WERI-Rb-1 (cell line): ENCODE measurements at places on chromosomes 16 and 17.

GRCh38 chr16:15770107-15770506 lies 86.7 kb downstream of the MYH11 start:
- no peak for DNase-seq

DNA sequence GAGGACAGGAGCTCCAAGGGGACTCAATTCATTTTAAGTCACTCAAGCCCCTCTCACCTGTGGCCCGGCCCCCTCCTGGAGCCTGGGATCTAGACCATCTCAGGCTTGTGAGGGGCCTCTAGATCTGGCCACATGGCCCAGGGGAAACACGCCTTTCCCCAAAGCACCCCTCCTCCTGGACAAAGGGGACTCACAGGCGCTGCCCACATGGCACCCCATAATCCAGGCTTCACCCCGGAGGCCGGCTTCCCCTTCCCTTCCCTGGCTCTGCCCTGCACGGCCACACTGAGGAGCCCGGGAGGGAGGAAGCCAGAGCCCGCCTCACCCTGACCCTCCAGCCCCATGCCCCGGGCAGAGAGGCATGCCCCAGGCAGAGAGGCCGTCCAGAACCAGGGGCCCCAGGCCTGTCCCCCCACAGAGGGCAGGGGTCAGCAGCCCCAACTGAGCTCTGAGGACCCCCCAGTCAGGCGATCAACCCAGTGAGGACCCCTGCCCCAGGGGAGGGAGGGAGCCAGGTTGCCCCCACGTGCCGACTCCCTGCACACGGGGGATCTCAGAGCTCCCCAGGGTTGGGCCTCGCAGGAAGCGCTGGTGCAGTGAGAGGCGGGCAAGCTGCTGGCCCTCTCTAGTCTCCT lies 10.9 kb downstream of the HS3ST6 start:
- no peak for DNase-seq

DNA sequence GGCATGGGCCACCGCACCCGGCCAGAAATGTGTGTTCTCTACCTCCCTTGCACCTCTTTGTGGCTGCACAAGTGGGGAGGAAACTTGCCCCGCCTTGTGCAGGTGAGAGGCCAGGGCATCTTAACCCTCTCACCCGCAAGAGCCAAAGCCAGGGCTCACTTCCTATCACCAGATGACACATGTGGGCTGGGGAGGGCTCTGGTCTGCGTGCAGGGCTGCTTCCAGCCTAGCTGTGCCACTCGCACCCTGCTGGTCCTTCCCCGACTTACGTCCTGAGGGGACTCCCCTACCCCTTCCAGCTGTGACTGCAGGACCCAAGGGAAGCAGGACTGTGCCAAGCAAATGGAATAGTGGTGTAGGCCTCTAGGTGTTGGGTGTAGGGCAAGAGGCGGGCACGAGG lies 6.9 kb downstream of the MIEF2 start:
- no peak for DNase-seq

GRCh38 chr16:74447578-74447977 lies 26.3 kb upstream of the CLEC18B start:
- no peak for DNase-seq

GRCh38 chr17:68878226-68878885 lies 76.8 kb downstream of the ABCA8 start:
- DNase-seq: peak; percentile 69

DNA sequence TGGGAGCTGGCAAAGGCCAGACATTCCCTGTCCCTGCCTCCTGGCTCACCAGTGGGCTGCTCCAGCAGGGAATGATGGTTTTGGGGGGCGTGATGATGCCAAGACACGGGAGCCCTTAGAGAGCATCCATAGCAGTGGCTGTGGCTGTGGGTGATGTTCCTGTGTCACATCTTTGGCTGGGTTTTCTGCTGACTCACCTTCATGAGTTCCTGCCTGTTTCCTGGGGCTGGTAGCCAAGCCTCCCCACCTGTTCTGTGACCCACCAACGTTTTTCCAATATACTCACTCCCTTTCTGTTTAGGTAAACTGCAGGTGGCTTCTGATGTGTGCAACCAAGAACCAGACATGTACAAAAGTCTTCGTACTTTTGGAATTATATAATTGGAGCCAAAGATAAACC lies 16.5 kb upstream of the NF1 start:
- DNase-seq: no peak

DNA sequence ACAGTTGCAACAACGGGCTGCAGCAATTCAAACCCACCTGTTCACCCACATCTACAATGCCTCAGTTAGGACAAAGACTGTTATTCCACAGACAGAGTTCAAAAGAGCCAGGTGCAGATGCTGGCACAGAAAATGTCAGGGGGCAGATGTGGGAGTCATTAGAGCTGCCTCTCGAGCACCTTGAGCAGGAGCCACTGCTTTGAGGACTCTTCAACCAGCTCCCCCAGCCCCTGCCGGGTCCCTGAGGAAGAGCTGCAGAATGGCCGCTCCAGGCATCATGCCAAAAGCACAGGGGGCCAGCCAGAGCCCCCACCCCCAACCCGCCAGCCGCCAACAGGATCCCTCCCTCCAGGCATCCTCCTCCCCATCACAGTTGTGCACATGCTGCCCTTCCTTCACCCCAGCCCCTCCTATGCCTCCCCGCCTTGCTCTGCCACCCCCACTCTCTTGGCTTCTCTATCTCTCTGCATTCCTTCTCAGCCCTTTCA lies 20.8 kb downstream of the C17orf67 start:
- no peak for DNase-seq

- no peak for DNase-seq
Observed at GRCh38 chr17:16988749-16989229, 16.9 kb upstream of the TNFRSF13B start.

DNA sequence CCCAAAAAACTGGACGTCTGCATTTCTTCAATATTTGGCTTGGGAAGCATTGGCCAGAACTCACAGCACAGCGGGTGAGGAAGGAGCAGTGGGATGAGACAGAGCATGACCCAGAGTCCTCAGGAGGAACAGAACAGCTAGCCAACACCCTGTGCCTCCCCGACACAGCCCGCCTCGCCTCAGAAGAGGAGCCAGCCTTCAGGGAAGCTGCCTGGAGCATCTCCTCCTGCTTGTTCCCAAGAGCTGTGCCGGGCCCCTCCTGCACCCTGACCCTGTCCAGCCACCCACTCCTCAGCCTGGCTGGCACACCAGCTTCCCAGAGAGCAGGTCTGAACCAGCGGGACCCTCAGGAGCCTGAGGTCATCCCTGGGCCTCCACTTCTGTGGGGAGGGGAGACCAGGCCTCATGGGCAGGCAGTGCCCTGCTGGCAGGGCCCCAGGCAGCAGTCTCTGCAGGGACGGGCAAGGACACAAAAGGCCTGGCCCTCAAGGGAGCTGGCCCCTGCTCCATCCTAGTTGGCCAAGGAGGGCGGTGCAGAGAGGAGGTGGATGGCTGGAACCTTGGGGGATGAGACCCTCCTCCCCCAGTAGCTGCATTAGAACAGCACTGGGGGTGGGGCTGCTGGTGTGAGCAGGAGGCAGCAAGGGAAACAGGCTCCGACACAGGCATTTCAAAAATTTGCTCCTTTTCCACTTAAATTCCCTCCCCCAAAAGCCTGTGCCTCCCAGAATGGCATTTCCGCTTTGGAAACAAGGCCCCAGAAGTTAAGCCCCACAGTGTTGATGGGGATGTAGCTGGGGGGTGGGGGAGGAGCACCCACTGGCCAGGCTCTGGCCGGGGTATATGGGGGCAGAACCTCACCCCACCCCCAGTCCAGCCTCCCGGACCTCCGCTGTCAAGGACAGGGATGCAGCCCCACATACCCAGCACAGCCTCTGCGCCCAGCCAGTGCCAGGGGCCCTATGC lies 1.8 kb upstream of the BCAR1 start:
- no peak for DNase-seq

- DNase-seq: no peak
Observed at GRCh38 chr17:17104494-17104893, 62.2 kb downstream of the MPRIP start.

DNA sequence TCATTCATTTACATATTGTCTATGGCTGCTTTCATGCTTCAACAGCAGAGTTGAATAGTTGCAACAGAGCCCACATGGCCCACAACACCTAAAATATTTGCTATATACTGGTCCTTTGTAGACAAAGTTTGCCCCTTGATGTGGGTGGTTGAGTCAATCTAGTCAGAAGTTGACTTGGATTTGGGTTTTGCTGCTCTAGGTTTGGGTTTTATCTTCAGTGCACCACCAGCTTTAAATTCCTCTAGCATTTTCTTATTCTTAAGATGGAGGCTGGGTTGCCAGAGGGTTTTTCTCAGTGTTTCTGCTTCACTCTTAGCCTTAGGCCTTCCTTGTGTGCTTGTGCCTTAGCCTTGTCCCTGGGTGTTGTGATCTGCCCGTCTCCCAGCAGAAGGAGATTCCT lies 51.0 kb downstream of the CCDC182 start:
- DNase-seq: peak; percentile 59

DNA sequence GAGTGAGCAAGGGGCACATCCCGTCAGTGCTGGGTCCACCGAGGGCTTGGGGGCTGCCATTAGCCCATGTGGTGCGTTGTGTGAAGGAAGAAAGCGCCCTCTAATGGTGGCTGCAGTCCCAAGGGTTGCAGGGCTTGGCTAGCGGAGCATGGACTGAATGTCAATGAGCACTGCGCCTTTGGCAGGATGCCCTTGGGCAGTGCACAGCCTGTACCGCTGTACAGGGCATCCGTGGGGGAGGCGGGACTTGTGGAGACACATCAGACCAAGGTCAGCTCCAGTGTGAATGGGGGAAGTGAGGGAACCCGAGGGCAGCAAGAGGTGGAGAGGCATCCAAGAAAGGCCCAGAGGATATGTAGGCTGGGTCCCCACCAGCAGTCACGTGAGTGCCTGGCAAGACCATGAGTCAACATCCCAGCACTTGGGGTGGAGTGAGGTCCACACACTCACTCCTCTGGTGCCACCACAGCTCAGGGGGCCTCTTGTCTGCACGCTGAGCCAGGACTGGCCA lies 75.5 kb upstream of the MED9 start:
- peak; percentile 41 for DNase-seq

GRCh38 chr16:29148867-29149272 lies 164.0 kb downstream of the LAT start:
- no peak for DNase-seq

- DNase-seq: no peak
Observed at GRCh38 chr16:11841026-11841425, 10.3 kb downstream of the RSL1D1 start.

DNA sequence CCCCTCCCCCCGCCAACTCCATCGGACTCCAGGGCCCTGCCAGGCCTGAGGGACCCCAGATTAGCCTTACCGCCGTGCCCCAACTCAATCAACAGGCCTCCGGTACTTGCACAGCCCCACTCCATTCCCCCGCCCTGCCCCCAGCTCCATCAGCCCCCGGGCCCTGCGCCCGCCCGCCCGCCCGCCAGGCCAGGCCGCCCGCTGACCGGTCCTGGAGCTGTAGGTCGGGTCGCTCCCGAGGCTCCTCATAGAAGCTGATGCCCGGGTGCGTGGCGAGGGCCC lies 308 bp downstream of the GTF3C1 start:
- DNase-seq: peak; percentile 20

DNA sequence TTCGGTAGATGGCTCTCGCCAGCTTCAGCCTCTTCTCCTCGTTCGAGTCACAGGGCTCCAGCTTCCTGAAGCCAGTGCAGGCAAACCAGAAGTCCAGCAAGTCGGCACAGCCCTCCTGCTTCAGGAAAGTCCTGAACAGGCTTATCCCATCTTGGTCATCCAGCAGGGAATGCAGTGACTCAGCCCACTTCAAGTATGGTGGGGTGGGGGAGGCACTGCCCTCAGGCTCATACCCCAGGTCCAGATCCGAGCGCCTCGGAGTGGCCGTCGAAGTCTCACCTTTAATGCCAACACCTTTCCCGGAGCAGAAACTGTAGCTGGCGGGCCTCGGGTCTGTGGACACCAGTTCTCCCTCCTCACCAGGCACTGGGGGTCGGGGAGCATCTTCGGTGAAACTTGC lies 5.9 kb downstream of the AXIN1 start:
- DNase-seq: no peak

DNA sequence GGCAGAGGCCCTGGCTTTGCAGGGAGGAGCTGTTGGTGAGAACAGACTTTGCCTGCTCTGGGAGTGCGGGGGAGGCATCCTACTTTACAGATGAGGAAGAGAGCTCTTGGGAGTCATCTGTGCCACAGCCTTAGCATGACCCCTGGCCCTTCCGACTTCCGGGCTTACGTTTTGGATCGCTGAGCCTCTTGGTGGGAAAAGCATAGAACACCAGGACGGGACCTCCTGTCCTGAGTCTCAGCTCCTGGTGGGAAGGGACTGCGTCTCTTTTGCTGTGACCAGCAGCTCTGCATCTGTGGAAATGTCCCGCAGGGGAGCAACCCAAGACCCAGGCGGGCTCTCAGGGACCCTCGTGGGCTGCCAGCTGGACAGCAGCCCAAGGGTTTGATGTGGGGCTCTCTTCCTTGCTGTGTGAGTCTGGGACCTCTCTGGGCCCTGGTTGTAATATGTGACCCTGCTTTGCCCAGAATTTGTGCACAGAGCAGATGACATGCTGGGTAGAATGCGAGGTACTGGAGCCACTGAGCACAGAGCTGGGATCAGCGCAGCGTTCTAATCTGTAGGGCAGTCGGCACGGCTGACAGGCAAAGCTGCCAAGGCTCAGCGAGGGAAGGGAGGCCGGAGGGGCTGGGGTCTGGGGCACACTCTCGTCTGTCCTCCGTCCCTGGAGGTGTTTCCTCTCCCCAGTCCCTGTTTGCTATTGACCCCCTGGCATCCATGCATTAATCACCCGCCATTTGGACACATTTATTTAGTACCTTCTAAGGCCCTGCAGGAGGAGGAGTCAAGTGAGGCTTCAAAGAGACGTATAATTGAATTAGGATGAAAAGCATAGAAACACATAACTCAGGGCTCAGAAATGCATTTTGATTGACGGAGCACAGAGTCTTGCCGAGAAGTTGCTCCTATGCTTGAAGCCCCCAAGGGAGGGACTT lies 64.0 kb downstream of the NT5M start:
- peak; percentile 45 for DNase-seq

- DNase-seq: no peak
Observed at GRCh38 chr16:51008037-51008436, 143.0 kb downstream of the SALL1 start.

DNA sequence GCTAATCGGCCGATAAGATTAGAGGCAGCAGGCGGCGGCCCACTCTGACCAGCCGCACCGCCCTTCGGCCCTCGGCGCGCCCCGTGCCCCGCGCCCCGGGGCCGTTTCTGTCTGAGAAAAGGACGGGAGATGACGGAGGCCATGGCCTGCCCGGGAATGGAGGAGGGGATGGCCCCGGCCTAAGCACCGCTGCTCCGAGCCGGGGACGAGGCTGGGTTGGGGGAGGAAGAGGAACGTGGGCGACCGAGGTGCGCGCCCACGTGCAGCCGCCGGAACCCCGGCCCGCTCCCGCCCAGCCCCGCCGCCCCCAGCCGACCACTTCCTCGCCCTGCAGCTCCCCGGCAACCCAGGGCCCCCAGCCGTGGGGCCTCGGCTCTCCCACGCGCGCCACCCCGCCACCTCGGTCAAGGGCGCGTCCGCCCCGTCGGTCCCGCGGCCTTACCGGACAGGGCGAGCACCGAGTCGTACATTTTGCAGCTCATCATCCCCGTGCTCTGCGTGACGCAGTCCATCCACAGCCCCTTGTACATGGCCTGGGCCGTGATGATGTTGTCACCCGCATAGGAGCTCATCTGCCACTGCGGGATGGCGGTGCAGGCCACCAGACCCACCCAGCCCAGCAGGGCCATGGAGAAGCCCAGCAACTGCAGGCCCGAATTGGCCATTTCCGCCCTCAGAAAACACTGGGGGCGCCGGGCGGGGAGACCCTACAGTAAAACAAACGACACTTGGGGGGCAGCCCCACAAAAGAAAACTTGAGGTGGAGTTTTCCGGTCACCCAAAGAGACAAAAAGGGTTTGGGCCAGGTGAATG lies 693 bp downstream of the CLDN7 start:
- DNase-seq: no peak
